Right hindlimb (tissue), 1 donor: ENCODE measurements at places on chromosomes 13 and 19.

DNA sequence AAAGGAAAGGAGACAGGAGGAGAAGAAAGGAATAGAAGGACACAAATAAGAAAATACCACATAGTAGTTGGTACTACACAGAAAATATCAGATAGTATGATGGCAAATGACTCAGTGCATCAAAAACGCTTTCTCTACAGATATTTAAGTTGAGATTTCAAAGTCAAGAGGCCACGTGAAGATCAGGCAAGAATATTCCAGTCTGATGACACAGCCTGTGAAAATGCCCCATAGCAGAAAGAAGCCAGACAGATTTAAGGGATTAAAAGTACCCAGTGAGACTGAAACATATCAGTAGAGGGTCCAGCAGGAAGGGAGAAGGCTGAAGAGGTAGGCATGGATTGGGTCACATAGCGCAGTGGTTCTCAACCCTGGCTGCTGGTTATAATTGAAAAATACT is 113.7 kb downstream of the VWA8 start:
- DNase-seq: no peak

DNA sequence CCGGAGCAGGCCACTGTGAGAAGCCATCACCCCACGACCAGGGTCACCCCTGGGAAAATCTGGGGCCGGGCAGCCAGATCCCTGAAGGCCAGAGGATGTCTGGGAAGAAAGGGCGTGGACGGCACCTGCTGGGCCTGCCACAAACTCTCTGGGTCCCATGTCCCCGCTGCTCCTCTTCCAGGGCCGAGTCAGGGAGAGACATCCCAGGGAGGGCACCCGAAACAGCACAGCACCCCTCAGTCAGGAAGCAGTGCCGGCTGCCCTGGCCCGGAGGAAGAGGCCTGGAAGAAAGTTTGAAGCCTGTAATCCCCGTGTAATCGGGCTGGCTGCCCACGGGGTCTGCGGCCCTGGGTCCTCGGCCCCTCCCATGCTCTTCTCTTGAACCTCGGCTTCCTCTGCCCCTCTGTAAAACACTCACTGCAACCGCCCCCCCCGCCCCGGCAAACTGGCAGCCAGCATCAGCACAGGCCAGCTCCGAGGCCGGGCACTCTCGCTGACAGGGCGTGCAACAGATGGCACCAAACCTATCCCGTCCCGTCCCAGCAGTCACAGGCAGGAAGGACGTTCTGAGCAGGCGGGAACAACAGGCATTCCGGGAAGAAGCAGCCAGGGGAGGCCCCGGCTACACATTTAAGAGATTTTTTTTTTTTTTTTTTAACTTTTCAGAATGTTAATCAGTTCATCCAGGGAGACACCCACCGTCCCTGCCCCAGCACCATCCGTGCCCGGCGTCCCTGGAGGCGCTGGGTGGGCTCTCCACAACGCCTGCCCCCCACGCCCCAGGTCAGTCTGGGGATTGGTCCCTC is 1.5 kb downstream of the SBNO2 start:
- DNase-seq: peak; percentile 81

GRCh38 chr19:37980419-37981170 is 73.6 kb downstream of the SIPA1L3 start:
- DNase-seq: no peak

DNA sequence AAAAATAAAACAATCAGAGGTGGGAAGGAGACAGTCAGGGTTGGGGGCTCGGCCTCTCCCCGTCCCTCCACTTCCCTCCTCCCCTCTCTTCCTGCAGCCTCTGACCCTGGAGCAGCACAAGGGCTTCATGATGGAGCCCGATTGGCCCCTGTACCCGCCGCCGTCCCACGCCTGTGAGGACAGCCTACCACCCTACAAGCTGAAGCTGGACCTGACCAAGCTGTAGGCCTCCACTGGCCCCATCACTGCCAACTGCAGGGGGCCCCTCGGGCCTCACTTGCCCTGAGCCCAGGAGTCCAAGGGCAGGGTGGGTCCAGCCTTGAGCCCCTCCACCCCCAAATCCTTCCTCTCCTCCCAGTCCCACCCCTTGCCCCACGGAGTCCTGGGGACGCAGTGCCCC is 7.6 kb downstream of the TMEM59L start:
- DNase-seq: no peak

DNA sequence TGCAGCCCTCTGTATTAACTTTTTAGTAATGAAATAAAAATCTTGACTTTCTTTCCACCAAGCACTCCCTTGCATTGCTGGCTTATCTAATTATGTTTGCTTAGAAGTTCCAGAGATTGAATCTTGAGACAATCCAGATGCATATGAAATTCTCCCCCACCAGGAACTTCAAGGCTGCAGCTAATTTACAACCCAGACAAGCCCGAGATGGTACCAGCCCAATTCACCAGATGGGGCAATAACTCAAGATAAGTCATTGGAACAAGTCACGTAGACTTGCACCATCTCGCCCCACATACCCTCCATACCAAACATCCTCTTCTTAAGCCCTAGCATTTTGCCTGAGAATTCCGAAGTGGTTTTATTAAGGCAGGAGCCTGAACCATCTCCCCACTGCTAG is 29.0 kb downstream of the UTP14C start:
- DNase-seq: no peak

GRCh38 chr13:51920267-51920666 is 58.5 kb downstream of the CCDC70 start:
- no peak for DNase-seq

DNA sequence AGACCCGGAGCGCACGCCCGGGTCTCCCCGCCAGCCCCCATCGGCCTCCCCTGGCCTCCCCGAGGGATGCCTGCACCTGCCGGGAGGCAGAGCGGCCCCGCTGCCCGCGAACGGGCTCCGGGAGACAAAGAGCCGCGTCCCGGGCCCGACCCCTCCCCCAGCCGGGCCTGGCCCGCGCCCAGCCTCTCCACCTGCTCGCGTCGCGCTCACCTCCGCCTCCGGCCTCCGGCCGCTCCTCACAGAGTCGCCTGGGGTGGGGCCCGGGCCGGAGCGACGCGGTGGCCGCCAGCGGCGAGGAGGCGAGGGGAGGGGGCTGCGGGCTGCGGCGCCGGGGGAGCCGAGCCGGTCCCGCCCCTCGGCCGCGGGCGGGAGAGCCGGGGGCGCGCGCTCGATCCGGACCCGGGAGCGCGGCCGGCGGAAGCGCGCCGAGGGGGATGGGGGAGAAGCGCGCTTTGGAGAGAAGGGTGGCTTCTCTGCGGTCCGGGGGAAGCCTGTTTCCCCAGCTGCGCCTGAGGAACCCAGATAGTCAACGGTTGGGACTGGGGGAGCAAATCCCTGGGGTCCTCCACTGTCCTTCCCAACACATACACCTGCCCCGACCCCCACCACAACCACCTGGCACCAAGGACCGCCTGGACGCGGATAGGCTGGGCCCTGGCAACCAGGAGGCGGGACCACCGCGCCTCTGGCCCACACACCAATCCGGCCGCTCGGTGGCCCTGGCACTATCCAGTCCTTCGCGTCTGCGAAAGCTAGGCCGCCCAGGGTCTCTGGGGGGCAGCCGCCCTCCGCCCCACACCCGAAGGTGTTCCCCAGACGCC is at the start of gene PRR36:
Gene PRR36 (minus strand): TSS at position 315 of the 821 bp plus-strand sequence. CDS start 701 bp downstream, outside the sequence.
- peak; percentile 52 for DNase-seq

- DNase-seq: no peak
These were observed 139.7 kb downstream of the SLITRK6 start for GRCh38 chr13:85659493-85659892.
